ENCODE measurements at places on chromosomes 7 and 10.

GRCh38 chr7:155222573-155222972 lies 75.1 kb upstream of the INSIG1 start:
- no peak for DNase-seq

GRCh38 chr7:94183289-94183749 lies 179.2 kb upstream of the BET1 start:
- no peak for DNase-seq

DNA sequence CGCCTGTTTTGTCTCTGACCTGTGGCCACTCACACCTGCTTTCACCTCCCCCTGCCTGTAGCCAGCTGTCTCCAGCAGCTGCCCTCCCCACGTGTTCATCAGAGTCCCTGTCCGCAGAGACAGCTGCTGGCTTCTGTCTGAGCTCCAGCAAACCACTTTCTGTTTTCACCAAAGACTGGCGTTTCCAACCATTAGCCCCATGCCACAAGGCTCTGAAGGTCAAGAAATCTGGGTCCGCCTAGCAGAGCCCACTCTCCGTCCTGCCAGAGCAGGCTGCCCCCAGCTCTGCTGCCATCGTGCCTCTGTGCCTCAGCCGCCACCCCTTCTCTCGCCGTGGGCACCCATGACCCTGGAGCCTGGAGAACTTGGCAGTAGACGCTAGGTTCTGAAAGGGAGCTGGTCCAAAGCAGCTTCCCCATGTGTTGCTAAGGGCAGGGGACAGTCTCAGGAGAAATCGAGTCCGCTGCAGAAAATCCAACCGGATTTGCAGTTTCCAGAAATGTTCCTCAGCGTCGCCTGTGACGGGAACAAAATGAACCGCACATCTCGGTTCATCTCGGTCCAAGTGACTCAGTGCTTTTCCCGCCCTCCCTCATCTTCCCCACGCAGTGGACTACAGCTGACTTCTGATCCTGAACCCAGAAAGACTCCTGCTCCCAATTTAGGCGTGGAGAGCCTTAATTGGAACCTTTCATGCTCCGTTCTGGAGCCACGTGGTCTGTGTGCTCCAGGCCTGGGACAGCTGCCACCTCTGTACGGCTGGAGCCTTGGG lies 28.0 kb downstream of the TMEM120A start:
- no peak for DNase-seq

DNA sequence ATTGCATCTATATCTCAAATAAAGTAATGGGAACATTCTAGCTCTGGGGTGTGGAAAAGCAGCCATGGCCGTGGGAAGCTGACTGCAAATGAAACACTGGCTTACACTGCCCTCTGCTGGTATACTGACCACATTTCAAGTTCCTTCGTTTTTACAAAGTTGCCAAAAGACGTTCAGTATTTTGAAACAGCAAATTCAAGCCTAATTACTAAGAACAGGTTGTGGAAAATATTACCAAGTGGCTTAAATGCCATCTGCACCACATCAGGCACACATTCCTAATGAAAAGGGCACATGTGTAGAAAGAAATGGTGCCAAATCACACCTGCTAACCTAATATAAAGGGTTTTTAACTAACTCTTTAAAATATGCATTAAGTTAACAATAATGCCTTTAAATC lies 83.9 kb downstream of the JAZF1 start:
- peak; percentile 81 for DNase-seq

GRCh38 chr10:95287281-95287680 lies 3.5 kb downstream of the PDLIM1 start:
- DNase-seq: no peak

- DNase-seq: no peak
Measured at GRCh38 chr7:155252444-155252887, 45.2 kb upstream of the INSIG1 start.

GRCh38 chr10:97134110-97134509 lies 51.6 kb downstream of the SLIT1 start:
- no peak for DNase-seq

DNA sequence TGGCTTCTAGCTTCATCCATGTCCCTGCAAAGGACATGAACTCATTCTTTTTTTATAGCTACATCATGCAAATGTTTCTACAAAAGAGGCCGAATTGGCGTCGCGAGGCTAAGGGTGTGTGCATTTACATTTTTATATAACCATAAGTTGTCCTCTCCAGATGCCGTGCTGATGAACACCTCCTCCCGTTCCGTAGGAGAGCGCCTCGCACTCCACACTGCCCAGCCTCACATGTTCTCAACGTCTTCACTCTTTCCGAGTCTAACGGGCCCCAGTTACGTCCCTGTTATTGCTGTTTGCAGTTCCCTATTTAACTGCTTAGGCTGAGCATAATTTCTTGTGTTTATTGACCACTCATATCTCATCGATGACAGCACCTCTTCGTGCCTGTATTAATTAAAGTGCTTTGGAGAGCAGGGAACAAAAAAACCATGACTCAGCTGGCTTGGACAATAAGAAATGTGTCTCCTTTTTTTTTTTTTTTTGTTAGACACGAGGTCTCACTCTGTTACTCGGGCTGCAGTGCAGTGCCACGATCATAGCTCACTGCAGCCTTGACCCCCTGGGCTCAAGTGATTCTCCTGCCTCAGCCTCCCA lies 113.5 kb upstream of the SDK1 start:
- no peak for DNase-seq

DNA sequence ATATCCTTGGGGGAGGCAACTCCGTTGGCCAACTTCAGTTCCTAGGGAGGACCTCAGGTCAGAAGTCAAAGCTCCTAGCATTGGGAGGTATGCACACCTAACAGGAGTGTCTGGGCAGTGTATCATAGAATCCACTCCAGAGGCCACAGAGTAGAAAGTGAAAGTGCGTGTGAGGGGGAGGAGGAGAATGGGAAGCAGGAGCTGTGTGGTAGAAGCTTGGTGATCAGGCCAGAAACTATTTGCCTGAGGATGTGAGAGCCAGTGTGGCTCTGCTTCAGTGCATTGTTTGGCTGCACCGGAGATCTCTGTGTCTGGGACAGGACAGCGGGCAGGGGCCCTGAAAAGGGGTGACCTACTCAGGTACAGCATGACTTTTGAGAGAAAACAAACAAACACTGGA lies 557.4 kb upstream of the VSTM2A start:
- no peak for DNase-seq

GRCh38 chr10:124125305-124126116 lies 32.1 kb upstream of the CHST15 start:
- no peak for DNase-seq

- no peak for DNase-seq
Measured at GRCh38 chr10:13651969-13652720, 65.4 kb downstream of the PRPF18 start.

DNA sequence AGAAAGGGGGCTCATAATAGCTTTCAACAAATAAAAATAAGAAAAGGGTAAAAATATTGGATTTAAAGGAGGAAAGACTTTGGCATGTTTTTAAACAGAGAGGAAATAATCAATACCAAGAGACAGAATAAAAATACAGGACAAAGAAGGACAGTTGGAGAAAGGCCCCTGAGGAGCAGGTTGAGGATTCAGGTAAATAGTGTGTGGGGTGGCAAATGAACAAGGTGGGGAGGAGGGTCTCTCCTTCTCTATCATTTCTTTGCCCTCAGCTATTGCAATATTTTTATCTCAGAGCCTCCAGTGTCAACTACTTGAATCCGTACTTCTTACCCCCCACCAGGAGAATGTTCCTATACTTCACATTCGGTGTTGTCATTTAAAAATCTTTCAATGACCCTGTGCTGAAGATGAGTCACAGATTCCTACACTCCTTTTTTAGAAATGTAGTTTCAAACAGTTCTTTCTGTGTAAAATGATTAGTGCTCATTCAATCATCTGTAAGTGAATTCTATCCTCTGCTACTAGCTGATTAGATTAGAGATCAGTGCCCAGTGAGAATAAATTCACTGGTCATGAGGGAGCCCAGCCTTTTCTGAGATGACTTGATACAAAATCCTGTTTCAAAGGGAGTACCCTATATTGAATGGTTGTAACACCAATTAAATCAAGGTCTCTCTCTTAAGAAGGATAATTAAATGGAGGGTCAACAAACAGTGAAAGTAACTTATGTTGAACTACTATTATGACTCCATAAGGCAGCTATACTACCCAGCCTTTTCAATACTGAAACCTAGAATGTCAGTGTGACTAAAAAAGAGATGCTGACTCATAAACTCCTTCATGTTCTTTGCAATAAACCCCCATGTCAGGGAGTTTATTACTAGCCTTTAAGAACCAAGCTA lies 50.4 kb upstream of the WNT16 start:
- peak; percentile 66 for DNase-seq

- DNase-seq: no peak
Measured at GRCh38 chr7:80359476-80359875, 152.4 kb downstream of the GNAT3 start.

GRCh38 chr10:6214612-6215011 lies 11.9 kb downstream of the PFKFB3 start:
- no peak for DNase-seq

- DNase-seq: no peak
Measured at GRCh38 chr7:77348371-77348813, 67.8 kb downstream of the GSAP start.

- no peak for DNase-seq
Measured at GRCh38 chr10:128570319-128570995, 444.2 kb upstream of the MKI67 start.

DNA sequence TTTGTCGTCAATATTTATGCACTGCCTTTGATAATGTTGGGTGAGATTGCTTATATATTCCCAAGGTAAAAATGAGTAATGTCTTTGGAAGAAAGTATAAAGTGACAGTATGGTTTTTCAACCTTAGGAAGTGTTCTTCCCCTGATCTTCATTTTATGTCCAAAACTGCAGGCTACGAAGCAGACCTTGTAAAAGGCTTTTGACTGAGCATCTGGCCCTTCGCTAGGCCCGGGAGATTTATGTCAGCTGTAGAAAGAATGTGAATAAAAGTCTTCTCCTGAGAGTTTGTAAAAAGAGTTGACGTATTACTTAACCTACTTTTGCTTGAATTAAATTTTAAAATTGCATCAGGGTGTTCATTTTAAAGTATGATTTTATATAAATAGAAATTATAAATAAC lies 116.8 kb downstream of the CPED1 start:
- no peak for DNase-seq

- no peak for DNase-seq
Measured at GRCh38 chr7:141673346-141673745, 28.6 kb downstream of the DENND11 start.

- no peak for DNase-seq
Measured at GRCh38 chr10:50498465-50498864, 125.3 kb downstream of the SGMS1 start.

DNA sequence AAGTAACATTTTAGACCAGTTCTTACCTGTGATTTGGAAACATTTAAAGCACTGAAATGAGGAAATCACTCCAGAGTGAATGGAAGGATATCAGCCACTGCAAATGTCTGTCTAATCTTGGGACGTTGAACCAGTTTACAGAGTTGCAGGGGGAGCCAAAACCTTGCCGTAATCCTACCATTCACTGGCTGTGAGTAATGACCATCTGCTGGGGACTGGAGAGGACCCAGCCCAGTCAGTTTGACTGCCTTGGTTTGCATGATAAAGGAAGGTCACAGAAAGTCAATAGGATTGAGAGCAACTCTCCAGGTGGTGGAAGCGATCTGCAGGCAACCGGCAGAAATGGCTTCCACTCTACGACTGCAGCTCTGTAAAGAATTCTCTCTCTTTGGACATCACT lies 167.2 kb downstream of the AKR1D1 start:
- peak; percentile 17 for DNase-seq

GRCh38 chr10:82982110-82982608 lies 1107.2 kb downstream of the NRG3 start:
- DNase-seq: no peak

Measured in erythroblast (primary cell).